ENCODE measurements at places on chromosomes 13 and 19.

- DNase-seq: no peak
Observed at GRCh38 chr13:33218020-33218419, 67.5 kb downstream of the STARD13 start.

GRCh38 chr19:1106841-1107660, 3.3 kb downstream of the GPX4 start:
- no peak for DNase-seq

- DNase-seq: no peak
Observed at GRCh38 chr19:54696117-54696548, 28.1 kb upstream of the KIR3DL3 start.

DNA sequence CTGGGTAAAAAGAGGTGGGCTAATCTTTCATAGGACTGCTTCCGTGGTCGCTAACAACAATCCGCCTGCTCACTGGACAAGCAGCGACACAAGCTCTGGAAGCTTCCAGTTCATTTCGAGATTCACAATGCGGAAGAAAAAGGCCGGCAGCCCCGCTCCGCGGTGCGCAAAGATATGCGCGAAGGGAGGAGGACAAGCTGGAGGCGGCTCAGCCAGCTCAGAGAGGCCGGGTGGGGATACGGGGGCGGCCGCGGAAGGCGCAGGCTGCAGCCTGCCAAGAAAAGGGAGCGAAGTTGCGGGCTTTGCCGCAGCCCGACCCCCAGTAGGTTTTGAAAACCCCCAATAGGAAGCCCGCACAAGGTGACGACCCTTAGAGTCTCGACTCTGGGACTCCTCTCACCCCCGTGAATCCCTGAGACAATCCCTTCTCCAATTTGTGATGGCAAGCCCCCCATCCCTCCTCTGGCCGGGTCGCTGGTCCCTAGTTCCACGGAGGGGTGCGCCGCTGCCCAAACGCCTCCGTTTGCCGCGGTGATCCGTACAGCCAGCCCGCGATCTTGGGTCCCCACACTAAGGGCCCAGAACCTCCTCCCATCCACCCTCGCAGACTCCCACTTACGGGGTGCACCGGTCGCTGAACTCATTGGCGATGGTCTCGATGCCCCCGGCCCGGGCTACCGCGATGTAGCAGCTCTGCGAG, 697 bp downstream of the HSPH1 start:
- peak; percentile 66 for DNase-seq

DNA sequence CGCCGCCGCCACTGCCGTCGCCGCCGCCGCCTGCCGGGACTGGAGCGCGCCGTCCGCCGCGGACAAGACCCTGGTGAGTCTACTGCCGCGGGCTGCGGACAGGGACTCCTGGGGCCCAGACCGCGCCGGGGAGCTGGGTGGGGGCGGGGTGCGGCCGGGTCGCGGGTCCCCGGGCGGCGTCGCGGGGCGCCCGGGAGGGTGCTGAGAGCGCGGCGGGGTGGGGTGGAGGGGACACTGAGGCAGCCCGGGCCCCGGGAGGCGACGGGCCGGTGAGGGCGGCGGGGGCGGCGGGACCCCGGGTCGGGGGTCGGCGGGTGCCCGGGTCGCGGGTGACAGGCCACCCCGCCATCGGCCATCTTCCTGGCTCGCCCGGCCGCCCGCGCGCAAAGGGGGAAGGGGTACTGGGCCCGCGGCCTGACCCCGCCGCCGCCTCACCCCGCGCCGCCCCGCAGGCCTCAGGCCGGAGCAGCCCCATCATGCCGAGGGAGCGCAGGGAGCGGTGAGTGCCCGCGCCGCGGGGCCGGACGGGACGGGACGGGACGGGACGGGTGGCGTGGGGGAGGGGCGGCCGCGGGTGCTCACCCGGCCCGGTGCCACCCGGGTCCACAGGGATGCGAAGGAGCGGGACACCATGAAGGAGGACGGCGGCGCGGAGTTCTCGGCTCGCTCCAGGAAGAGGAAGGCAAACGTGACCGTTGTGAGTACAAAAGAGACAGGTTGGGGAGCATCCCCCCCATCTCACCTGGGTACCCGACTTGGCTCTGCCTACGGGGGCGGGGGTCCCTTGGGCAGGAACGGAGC, 489 bp downstream of the CCNE1 start:
- peak; percentile 8 for DNase-seq

- DNase-seq: no peak
Observed at GRCh38 chr19:49985871-49986270, 24.9 kb upstream of the SIGLEC11 start.

DNA sequence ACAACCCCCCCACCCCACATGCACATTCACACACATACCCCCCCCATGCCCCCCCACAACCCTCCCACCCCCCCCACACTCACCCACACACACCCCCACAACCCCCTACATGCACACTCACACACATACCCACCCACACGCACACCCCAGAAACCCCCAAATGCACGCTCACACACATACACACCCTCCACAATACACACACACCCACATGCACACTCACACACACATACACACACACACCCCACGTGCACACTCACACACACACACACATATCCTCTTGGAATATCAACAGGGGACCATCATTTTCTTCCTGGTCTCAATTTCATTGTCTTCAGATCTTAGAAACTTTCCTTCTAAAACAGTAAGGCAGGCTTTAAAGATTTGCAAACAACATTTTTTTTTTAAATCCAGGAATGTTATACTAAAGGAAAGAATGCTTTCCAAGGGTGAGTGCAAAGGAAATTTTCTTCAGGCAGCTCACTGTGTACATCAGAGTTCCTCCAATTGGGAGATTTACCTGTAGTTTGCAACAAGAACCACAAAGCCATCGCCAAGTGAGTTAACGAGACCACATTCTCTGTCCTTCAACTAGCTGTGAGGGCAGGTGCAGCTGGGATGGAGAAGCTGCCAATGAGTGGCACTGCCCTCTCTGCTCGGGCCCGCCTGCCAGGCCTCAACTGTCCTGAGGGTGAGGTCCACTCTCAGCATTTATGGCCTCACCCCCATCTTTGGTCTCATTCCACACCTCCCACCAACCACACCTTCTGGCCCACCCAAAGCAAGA, 53.0 kb downstream of the MRPL57 start:
- DNase-seq: no peak
